Anterior cingulate cortex (tissue), 58 donors: ENCODE measurements at places on chromosomes 5 and 9.

- no peak for DNase-seq
Measured at GRCh38 chr5:103801681-103802080, 239.1 kb upstream of the NUDT12 start.

DNA sequence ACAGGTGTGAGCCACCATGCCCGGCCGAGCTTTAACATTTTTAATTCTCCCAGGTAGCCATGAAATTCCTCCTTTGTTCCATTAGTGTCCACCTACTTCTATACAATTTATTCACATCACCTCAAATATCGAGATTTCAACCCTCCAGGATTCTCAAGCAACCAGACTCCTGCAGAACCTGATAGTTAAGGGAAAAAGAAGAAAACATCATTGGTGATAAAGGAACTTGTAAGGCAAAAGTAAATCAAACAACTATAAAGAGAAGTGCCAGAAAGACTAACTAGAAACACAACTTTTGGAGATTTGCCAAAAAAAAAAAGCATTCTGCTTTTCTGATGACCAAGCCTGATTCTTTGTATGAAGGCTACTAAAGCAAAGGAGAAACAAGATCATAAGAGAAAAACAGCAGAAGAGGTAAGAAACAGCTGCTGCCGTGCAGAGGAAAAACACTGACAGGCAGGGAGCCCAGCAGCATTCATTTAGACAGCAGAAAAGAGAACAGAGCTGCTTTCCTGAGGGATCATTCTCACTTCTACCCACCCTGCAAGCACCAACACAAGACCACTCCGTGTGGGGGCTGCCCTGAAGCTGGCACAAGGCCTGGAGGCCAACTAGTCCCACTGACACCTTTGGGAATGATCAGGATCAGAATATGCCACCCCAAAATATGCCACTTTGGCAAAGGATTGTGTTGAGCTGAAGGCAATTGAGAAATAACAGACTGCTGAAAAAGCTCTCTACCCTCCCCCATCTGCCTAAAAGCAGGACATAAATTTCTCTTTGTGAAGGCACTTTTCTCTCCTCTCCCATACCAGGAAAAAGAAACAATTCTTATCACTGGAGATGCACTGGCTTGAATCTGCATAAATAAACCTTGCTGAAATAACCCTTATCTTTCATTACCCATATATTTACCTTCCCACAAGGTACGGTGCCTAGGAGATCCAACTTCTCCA lies 75.1 kb downstream of the ALDH7A1 start:
- DNase-seq, result no peak

GRCh38 chr9:14769230-14769571 lies 46.7 kb upstream of the CER1 start:
- no peak for DNase-seq

GRCh38 chr5:136057401-136058038 lies 28.7 kb downstream of the TGFBI start:
- no peak for DNase-seq

DNA sequence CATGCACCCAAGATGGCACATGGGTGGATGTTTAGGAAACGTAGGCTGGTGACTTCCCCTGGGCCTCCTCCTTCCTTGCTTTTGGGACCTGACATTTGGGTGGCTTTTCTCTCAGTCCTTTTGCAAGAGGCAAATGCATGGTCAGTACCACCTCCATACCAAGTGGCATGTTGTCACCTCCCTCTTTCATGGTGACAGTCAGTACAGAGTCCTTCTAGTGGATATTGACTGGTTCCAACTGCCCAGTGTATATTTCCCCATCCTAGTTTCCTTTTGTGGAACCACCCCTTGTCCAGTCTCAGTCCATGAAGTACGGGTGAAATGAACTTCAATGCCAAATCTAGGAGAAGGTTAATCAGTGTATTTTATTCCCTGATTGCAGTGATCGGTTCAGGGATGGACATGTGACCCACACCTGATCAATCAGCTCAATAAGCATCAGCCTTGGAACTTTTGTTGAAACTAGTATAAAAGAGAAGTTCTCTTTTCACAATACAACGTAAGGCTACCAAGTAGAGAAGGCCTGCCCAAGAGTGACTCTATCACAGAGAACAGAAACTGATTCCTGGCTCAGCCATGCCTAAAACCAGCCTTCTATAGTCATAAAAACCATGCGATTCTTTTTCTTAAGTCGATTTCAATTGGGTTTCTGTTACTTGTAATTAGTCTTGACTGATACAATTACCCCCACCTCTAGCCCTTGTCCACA lies 143.4 kb upstream of the KLF9 start:
- no peak for DNase-seq

DNA sequence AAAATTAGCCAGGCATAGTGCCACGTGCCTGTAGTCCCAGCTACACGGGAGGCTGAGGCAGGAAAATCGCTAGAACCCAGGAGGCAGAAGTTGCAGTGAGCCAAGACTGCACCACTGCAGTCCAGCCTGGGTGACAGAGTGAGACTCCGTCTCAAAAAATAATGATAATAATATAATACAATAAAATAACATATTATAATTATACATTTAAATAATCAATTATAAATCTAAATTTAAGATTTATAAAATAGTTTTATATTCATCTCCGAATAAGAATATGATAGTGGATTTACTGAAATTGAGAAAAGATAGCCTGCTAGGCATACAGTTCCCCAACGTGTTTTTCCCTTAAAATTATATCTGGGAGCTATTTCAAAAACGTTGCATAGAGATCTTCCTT lies 599.6 kb downstream of the CDH18 start:
- DNase-seq, result no peak

- no peak for DNase-seq
Measured at GRCh38 chr5:180326989-180327565, 26.1 kb downstream of the GFPT2 start.

DNA sequence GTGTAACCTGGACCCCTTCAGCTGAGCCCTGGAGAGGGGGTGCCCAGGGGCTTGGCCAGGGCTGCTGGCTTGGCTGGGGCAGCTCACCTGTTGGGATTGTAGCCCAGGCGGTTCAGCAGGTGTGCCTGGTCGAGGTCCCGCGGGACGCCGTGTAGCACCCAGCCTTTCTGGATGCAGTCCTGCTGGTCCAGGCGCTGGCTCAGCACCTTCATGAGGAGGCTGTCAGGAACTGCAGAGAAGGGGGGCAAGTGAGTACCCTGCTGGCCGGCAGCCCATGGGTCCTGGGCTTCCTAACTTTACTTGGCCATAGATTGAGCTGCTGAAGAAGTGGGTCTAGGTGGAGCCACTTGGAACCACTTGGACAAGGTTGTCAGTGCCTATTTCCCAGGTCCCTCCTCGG lies 85.5 kb downstream of the AK8 start:
- DNase-seq, result no peak

DNA sequence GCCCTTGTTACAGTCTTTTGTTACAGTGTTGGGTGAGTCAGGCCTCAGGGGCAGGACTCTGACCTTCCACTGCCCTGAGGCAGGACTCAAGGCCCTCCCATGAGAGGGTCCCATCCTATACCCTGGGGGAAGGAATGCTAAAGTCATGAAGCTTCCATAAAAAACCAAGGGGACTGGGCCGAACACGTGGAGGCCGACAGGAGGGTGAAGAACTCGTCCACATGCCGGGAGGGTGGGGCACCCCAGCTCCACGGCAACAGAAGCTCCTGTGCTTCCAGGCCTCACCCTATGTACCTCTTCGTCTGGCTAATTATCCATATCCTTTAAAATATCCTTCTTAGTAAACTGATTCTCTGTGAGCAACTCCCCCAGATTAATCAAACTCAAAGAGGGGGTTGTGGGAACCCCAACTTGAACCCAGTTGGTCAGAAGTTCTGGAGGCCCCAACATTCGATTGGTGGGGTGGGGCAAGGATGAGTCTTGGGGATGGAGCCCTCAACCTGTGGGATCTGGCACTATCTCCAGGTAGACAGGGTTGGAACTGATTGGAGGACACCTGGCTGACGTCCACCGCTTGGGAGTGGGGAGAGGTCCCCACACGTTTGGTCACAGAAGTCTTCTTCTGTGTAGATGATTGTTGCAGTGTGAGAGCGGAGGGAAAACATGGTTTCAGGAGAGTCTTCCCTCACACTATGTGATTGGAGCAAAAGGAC lies 19.1 kb downstream of the MGAT1 start:
- DNase-seq, result no peak

DNA sequence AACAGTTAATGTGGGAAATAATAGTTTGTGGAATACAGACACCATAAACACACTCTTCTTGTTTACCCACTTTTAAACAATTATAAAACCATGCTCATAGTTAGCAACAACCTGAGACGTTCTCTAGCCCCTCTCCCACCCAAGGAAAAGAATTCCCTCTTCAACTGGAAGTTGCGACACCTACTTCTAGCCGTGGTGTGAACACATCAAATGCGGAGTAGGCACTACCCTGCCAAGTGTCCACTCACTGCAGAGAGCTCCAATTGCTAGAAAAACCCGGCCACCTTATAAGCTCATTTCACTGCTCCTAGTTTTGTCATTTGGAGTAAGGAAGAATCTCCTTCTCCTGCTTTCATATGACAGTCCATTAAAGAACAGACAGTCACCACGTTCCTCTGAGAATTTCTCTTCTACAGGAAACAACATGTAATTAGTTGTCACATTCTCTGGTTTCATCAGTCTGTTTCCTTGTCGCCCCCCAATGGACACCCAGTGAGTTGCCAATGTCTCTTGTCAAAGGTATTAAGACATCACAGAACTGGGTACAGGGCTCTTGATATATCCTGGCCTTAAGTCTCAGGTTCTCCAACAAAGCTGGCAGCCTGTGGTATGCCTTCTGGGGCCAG lies 47.3 kb downstream of the PRLR start:
- DNase-seq, result no peak

DNA sequence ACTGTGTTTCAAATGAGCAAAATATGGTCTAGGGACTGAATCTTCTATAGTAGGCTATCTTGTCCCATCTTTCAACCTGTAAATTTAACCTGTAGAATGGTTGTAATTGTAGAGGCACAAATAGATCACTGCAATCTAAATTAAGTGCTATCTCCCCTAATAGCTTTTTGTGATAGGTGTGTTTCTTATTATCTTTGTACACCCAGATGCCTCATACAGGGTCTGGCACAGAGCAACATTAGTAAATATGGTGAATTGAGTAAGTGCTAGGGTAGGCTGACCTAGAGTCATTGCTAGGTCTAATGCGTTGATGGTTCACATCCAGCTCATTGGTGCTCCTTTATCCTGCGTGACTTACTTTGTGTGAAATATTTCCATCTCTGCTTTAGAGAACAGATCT lies 100.6 kb downstream of the PBX3 start:
- DNase-seq, result no peak

DNA sequence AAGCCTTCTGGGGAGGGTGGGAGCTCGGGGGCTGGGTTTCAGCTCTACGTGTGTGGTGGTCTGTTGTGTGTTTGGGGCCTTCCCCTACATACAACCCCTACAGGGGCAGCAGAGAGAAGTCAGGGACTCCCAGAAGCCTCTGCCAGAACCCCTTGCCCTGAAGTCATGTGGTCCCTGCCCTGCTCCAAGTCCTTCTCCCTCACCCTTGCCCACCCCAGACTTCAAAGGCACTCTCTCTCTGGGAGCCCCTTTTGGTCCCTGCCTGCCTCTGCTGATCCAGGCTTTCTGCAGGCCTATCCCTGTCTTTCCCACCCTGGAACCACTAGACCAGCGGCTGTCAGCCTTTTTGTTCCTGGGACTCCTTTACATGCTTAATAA lies 61.1 kb upstream of the PSD2 start:
- DNase-seq, result no peak

DNA sequence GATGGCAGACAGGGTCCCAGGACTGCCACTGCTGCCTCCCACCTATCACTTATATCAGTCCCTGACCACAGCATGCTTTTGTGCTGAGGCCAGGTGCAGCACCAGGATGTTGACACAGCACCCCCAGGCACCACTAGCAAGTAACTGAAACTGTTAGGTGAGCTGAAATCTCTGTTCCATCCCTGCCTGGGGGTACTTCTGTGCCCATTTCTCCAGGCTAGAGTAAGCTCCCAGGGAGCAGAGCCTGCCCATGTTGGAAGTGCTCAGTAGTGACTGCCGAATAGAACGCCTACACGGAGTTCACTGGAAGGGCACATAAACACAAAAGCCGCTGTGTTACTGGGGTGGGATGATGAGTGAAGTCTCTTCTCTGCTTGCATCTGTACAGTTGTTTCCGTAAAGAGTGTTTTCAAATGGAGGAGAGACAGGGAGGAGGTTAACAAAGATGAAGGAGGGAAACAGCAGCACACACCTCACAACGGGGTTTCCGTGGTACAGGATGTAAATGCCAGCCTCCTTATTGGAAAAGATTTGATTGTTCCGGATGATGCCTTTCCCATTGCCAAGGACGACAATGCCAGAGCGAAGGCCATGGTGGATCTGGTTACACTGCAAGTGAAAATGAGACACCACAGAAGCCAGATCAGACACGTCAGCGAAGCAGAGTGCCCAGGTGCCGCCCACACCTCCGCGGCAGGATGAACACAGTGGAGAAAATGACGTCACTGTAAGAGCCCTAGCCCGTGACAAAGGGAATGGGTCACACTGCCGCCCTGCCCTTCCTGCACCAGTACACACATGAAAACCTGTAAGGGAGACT lies 43.1 kb downstream of the POLR1E start:
- no peak for DNase-seq

DNA sequence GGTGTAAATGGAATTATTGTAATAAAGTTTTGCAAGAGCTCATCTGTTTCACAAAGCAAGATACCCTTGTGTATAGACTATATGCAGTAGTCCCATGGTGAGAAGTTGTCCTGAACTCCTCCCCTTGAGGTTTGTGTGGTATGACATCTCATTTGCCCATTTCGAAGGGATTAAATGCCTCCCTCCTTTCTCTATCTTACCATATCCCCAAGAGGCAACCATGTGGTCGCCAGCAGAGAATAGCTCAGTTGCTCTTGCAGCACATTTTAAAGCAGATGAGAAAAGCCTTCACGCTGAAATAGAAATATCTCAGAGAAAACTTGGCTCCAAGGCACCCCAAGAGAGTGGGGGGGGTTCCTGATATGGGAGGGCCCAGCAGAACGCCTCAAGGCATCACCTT lies 4.6 kb downstream of the SEMA6A start:
- DNase-seq, result no peak

DNA sequence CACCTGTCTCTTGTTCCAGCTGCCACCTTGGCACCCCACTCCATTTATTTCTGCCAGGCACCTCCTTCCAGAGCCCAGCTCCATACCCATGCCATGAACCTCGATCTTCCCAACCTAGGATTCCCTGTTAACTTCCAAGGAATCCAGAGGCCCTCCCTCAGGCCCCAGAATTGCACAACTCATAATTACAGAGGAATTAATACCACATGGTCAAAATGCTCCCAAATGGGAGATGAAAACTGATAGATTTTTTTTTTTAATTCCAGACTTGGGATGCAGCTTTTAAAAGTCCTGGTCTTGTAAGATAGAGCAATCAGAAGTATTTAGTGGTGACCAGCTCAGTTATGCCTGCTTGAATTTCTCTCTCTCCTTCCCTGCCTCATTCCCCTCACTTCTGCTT lies 96.2 kb upstream of the CCDC112 start:
- DNase-seq, result no peak

GRCh38 chr5:59007460-59008063 lies 424.7 kb downstream of the RAB3C start:
- DNase-seq, result no peak
